ENCODE measurements at places on chromosomes 5 and 9. TPM values are rescaled to one million over a fixed set of nuclear protein-coding genes. Genes with fewer than 3 reads are reported as not detected.

DNA sequence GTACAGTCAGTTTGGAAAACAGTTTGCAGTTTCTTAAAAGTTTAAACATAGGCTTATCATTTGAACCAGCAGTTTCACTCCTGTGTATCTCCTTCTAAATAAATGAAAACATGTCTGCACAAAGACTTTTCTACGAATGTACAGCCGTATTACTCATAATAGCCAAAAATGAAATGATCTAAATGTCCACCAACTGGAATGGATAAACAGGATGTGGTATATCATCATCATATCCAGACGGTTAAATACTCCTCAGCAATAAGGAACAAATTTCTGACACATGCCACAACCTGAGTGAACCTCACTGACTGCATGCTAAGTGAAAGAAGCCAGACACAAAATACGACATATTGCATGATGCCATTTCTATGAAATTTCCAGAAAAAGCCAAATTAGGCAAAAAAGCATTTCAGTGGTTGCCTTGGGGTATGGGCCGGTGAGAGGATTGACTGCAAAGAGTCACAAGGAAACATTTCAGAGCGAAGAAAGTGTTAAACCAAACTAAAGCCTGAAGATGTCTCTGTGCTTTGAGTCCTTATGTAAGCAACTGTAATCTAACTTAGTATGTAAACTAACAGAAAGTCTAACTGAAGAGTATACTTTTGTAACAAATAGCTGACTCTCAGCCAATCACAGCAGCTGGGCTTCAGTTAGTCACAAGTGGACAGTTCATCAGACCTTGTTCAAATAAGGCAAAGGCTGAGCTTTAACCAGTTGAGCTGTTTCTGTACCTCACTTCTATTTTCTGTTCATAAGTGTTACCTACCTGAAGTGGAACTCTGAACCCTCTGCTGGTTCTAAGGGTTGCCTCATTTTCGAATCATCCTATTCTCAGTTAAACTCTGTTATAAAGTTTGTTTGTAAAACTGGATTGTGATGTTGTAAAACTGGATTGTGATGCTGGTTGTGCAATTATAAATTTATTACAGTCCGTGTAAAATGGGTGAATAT is 65.2 kb downstream of the TRIO start:
- DNase-seq, result no peak

DNA sequence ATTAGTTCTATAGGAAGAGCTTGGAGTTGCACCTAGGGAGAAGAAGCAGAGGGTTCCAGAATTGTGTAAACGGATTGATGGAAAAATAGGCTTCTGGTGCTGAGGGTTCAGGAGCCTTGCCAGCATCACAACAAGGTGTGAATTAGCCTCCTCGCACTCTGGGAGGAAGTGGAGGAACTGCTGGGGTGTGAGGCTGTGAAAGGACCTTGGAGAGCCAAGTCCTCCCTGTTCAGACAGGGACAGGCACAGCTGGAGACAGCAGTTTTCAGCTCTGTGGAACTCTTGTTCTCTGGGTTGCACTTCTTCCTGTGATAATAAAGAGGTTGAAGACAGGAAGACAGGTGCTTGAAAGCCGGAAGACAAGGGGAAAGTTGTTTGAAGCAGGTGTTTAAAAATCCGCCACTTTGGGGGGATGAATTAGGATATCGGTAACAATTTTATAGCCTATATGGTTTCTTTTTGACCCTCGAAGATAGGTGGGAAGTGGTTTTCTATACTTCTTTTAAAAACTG is 22.6 kb downstream of the DAPK1 start:
- DNase-seq, result no peak

DNA sequence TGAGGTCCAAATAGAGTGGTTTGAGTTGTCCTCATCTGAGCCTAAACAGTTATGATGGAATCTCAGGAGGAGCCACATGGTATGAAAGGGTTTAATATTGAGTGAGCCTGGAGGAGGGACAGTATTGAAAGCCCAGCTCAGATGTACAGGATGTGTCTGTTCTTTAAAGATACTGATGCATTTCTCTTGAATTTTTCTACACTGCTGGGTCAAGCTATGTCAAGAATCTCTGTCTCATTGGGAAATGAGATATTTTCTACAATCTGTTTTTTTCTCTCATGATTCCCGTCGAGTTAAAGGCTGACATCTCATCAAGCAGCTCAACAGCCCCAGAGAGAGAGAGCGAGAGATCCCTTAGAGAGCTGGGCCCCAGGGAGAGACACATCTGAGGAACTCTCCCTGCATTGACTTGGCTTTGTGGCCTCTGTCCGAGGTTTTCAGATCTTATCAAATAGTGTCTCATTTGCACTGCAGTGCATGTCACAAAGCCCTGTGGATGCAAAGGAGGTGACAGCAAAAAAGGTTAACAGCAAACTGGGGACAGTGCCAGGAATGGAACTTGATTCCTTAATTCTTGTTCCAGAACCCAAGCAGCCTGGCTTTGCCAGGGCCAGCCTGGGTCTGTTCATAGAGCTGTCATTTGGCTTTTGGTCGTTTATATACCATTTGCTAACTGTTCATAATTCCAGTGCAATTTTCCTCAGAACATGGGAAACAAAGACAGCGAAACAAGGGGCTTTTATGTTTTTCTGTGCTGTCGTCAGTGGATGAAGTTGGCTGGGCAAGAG is 19.0 kb upstream of the ACTBL2 start:
- no peak for DNase-seq

DNA sequence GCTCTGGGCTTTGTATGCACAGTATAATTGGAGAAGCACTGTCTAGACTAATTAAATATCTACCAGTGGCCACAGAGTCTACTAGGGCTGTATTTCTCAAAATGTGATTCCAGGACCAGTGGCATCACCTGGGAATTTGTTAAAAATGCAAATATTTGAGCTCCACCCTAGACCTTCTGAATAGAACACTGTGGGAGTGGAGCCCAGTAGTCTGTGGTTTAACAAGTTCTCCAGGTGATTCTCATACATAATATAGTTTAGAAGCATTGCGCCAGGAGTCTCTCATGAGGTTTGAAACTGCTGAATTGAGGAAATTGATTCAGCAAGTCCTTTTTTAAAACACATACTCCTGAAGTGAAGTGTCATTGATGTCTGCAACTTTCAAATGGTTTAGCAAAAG is 74.7 kb downstream of the FCHO2 start:
- no peak for DNase-seq

DNA sequence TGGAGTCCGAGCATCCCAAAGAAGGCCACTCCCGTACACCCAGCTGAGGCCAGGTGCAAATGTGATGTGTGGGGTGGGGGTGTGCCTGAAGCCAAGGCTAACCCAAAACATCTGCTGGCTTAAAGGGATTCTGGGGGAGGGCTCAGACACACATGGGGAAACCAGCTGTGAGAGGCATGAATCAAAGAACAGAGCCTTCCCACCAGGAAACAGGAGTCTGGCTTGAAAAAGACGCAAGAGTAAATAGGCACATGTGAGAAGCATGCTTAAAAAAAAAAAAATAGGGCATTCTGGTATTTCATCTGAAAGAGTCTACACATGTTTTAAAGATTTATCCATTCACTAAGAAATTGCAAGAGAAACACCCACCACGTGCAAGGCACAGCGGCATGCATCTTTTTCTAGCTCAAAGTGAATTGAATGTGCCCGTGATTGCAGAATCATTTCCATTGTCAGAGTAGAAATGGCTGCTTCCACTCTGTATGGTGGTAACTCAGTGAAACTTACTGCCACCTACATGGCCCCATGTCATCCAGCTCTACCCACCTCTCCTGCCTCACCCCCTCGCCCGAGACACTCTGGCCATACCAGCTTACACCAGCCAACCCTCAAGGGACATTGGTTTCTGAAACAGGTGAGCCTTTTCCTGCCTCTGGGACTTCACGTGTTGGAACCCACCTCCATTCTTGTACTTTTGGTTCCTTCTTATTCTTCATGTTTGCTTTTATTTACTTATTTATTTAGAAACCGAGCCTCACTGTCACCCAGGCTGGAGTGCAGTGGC is 71.5 kb downstream of the SEMA5A start:
- DNase-seq, result no peak

- no peak for DNase-seq
Measured at GRCh38 chr5:79562351-79563246, 48.7 kb upstream of the HOMER1 start.

GRCh38 chr9:116491659-116492058 is 195.4 kb upstream of the TRIM32 start:
- no peak for DNase-seq

DNA sequence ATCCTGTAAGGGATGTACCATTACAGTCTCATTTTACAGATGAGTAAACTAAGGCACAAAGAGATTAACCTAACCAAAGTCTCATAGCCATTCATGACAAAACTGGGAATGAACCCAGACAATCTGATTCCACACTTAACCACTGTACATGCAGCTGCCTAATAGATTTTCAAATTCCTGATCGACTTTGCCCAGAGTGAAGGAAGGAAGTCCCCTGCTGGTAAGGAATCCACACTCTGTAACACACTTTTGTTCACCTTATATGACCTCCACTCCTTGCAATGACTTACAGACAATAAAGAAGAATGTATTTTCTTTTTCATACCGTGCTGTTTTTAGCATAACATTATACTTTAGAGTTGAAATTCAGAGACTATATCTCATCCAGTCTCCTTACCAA is 31.3 kb upstream of the PLPP6 start:
- DNase-seq, result no peak

DNA sequence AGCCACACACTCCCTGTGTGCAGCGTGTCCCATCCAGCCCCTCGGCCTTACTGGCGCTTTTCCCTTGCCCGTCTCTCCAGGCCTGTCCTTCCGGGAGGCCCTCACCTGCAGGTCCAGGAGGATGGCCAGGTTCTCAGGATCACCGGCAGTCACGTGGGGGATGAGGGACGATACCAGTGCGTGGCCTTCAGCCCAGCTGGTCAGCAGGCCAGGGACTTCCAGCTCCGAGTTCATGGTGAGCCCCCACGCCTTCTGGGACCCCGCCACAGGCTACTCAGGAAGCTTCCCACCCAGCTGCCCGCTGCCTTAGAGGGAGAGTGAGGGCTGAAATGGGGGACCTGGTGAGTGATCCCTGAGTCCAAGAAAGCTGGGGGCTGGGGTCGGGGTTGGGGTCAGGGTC is 85.8 kb downstream of the HMCN2 start:
- DNase-seq, result no peak

DNA sequence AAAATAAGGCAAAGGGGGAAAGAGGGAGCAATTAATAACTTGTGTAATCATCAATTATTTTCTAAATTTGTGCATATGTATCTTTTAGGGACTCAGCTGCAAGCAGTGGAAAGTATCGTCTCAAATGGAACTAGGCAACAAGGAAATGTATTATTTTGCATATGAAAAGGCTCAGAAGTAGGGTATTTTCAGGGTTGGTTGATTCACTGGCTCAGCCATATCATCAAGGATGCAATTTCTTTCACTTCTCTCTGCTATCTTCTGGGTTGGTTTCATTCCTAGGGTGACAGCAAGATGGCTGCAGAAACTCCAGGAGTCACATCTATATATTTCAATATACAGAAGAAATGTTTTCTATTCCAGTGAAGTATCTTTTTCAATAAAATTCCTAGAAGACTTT is 509.8 kb downstream of the DMAC1 start:
- no peak for DNase-seq

DNA sequence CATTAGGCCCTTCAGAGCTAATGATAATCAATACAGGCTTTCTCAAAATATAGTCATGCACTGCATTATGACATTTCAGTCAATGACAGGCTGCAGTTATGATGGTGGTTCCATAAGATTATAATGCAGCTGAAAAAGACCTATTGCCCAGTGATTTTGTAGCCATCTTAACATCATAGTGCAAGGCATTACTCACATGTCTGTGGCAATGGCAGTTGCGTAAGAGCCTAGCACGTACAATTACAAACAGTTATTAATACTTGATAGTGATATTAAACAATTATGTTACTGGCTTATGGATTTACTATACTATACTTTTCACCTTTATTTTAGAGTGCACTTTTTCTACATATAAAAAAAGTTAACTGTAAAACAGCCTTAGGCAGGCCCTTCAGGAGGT is 214.8 kb downstream of the ISL1 start:
- no peak for DNase-seq

DNA sequence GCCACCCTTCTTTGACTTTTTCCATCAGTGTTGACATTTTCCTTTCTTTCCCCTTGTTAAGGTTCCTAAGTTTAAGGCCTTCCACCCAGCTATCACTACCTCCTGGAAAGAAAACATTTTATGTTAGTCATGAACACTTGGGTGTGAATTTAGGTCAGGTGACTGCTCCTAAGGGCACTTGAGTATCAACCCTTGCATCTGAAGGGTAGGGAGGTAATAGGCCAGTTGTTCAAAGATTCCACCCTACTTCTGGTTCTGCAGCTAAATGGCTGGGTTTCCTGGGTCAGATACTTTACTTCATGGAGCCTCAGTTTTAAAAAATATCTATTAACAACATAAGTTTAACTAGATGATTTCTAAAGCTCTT is 49.1 kb upstream of the OSMR start:
- no peak for DNase-seq

Gene PRELID2
- 4.3 TPM for total RNA-seq

Gene ANKRD18A
- 0.10 TPM for total RNA-seq

Gene NUDT12
- total RNA-seq, result 6.1 TPM

Gene CDK7
- total RNA-seq, result 21.4 TPM

Gene SPATA31E1
- total RNA-seq, result 0.05 TPM

Gene SLC25A48
- total RNA-seq, result not detected

Gene HTR1A
- total RNA-seq, result not detected

All from endothelial cell (in vitro differentiated cells).